ENCODE measurements at places on chromosomes 12 and 14. TPM values are rescaled to one million over a fixed set of nuclear protein-coding genes. Genes with fewer than 3 reads are reported as not detected.

DNA sequence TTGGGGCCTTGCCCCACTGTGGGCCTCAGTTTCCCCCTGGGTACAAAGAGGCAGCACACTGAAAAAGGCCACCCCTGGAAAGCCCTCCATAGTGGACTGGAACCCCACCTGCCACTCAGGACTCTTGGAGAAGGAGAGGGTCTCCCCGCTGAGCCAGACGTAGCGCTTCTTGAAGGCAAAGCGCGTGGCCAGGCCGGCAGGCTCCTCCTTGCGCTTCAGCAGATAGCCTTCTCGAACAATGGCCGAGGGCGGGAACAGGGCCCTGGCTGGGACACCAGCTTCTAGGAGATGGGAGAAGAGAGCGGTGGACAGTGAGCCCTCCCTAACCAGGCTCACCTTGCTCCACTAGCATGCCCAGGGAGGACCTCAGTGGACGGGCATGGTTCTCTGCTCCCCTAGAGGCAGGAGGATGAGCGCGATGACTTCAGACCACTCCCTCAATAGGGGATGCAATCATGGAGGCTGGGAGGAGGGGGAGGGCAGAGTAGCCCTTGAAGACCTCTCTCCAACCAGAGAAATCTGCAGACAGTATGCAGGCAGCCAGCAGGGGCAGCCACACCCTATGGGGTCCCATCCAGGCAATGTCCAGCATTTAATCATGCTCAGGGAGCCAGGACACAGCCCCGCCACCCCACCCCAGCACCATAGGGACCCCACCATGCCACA, 29.8 kb downstream of the RASAL1 start:
- no peak for DNase-seq

DNA sequence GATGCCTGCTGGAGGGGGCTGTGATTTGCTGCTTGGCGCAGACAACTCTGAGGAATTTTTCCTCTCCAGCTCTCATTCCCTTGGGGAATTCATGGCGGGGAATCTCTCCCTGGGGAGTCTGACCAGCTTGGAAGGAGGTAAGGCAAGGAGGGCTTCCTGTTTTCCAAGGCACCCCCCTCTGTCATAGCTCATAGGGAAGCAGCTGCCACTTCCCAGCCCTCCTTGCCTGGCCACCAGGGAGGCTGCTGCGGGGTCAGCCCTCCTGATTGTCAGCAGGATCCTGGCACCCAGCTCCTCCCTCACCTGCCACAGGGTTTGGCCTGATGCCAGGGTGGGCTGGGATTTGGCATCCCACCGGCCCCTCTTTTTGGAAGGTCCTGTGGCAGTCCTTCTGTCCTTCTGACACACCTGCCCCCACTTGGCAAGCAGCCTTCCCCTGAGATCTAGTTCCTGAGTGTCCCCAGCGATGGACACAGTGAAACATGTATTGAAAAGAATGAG, 74.9 kb downstream of the TSPAN9 start:
- DNase-seq = peak; percentile 30

DNA sequence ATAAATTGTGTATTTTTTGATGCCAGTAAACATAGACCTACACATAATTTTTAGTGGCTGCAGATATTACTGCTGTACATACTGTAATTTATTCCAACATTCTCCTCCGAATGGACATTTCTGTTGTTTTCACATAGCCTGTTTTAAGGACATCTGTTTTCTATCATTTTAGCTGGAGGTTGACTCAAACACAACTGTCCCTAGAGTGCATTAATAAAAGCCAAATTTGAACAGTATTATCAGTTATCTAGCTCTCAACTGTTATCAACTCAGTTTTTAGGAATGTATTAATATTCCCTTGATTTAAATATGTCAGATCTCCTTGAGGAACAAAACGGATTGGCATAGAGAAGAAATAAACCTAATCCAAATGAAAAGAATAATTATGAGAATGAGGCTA, 17.2 kb upstream of the PIWIL1 start:
- no peak for DNase-seq

DNA sequence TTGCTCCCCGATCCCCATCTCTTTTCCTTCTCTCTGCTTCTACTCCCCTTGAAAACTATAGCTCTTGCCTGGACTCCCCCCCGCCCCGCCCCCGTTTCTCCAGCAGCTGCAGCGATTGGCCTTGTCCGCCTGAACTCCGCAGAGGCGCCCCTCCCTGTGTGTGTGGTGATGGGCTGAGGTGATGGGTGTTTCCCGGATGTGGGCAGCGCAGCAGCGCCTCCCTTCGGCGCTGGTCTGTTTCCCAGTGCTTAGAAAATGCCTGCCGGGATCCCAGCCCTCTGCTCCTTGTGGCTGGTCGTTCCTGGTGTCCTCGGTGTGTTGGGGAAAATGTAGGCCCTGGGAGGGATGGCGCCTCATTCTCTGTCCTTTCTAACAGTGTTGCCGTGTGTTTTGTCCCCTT, 43.3 kb downstream of the GALNT8 start:
- peak; percentile 49 for DNase-seq

- DNase-seq = no peak
Observed at GRCh38 chr12:5059358-5059757, 15.7 kb downstream of the KCNA5 start.

GRCh38 chr12:16668198-16668597, 62.2 kb upstream of the LMO3 start:
- DNase-seq = no peak

Gene MSI1
- 5.5 TPM for total RNA-seq

DNA sequence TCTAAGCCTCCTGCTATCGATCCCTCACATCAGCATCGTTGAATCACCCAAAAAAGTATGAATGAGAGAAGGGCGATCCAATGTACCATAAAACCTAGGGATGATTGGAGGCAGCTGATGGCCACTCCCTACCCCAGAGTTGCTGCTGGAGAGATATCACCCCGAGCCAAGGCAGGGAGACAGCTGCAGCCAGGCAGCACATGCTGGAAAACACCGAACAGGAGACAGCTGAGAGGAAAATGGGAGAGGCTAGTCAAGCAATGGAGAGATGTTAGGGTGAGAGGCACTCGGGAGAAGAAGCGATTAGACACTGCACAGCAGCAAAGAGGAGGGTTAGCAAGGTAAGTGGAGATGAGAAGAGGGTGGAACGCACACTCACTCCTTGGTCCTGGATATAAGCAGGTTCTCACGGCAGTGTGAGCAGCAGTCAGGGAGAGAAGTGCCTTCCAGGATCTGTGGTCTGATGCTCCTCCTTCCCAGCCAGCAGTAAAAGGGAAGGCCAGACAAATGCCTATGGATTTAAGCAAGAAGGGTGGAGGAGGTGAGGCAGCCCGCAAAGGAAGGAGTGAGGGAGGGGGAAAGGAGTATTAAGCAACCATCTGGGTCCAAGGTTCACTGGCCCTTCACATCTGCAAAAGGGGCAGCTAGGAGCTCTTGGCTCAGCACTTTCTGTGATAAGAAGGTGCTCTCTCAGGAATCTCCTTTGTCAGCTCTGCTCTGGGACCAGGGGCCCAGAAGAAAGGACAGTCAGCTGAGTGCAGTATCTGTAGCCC, at the start of gene SLC7A7:
Gene SLC7A7, minus strand, starts transcription at position 495 of the 773 bp plus-strand sequence. CDS start 2,037 bp downstream, outside the sequence.
- peak; percentile 69 for DNase-seq

- no peak for DNase-seq
Observed at GRCh38 chr12:45582536-45582935, 147.0 kb upstream of the ARID2 start.

GRCh38 chr12:84924981-84925380, 12.4 kb upstream of the SLC6A15 start:
- DNase-seq = no peak

DNA sequence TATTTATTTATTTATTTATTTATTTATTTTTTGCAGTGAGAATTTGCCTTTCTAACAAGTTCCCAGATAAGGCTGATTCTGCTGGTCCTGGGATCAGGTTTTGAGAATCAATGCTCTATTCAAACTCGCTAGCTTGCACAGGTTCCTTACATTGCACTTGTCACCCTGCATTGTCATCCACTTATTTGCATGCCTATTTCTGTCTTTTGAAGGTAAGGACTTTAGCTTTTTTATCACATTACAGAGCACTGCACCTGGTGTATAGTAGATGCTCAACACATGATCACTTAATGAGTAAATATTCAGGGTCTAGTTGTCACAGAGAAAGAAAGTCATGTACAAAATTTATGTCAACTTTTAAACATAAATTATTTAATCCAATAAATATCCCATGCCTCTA, 219.7 kb upstream of the BTG1 start:
- DNase-seq = no peak

GRCh38 chr12:57966536-57966935, 25.2 kb downstream of the ATP23 start:
- no peak for DNase-seq

DNA sequence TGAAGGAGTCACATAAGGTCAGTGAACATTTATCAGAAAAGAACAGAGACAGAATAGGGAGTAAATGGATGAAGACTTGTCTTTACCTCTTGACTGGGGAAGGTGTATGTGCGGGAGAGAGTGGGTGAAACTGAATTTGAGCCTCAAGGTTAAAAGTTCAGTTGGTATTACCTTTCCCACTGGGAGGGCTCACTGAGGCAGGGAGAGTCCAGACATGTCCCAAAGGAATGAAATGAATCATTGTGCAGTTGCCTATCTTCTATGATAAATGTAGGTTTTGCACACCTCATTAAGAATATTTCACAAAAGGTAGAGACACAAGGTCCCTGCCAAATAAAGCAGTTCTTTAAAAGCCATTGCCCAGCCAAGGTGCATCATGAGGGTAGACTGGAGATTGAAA, 105.2 kb downstream of the KCNA5 start:
- DNase-seq = no peak

GRCh38 chr14:63890553-63890952, 37.7 kb downstream of the SYNE2 start:
- no peak for DNase-seq

DNA sequence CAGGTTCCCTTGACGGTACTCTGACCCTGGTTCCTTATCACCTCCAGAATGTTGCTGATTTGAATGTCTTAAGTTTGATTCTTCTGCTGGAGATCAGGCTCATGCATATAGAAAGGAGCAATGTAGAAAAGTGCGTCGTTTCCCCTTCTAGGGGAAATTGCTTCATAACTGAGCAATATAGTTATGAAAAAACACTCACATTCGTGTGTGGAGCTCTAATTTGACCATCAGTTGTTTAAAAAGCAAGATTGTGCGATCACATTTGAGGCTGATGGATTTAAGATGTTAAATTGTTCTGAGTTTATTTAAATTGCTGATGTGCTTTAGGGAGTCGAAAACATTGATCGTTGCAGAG, 19.2 kb downstream of the PELI2 start:
- no peak for DNase-seq

Gene HRK
- total RNA-seq = not detected

- DNase-seq = no peak
Observed at GRCh38 chr12:80170915-80171314, 71.6 kb downstream of the OTOGL start.

- no peak for DNase-seq
Observed at GRCh38 chr12:126389220-126389841, 1324.1 kb downstream of the AACS start.

- DNase-seq = no peak
Observed at GRCh38 chr14:61503167-61503801, 181.9 kb downstream of the PRKCH start.

GRCh38 chr12:94994312-94994711, 9.2 kb downstream of the NDUFA12 start:
- no peak for DNase-seq

GRCh38 chr12:28427046-28427445, 236.8 kb downstream of the CCDC91 start:
- no peak for DNase-seq

- no peak for DNase-seq
Observed at GRCh38 chr12:48580831-48581230, 11.0 kb upstream of the LALBA start.

- DNase-seq = no peak
Observed at GRCh38 chr14:51419685-51420084, 179.6 kb downstream of the TMX1 start.

Gene CLEC4E
- total RNA-seq = 2.9 TPM

- DNase-seq = no peak
Observed at GRCh38 chr14:20498622-20499021, 6.7 kb upstream of the RNASE10 start.

Gene BEGAIN
- 31.8 TPM for total RNA-seq

DNA sequence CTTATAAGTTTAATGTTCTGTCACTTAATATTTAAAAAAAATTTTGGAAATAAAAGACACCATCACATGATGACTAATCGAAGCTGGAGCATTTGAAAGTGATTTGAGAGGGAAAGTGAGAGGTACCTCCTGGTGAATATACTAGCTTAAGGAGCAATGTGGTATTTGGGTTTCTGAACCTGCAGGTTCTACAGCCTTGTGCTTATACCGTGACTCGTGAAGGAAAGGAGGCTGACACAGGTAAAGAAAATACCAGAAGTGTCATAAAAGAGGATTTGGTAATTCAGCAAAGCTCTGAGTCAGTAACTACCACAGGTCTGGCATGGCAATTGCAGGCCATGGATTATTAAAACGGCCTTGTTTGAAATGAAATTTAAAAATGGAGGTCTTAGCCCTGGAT, 151.0 kb downstream of the SLC38A4 start:
- DNase-seq = no peak

GRCh38 chr14:58637391-58638230, at the start of gene DACT1:
DACT1 (plus strand) TSS chr14:58637962; CDS start chr14:58638203, 241 bp downstream.
- DNase-seq = peak; percentile 36

DNA sequence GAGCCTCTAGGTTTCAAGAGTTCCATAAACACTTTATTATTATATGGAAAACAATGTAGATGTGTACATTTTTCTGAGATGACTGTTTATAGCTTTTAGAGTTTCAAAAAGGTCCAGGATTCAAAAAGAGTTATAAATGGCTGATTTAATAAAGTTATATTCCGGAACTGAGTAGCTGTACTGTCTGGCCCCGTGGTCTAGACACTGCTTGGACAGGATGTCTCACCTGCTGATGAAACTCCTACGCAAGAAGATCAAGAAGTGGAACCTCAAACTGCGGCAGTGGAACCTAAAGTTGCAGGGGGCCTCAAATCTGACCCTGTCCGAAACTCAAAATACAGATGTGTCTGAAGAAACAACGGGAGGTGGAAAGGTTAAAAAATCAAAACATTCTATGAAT, 69.7 kb downstream of the DCAF5 start:
- no peak for DNase-seq

- DNase-seq = no peak
Observed at GRCh38 chr12:105524961-105525360, 194.5 kb downstream of the C12orf75 start.

- no peak for DNase-seq
Observed at GRCh38 chr14:72049462-72049861, 117.2 kb downstream of the RGS6 start.

- DNase-seq = no peak
Observed at GRCh38 chr12:99413751-99414150, 233.8 kb upstream of the GARIN6 start.

- no peak for DNase-seq
Observed at GRCh38 chr12:92155733-92156132, 10.1 kb upstream of the BTG1 start.

DNA sequence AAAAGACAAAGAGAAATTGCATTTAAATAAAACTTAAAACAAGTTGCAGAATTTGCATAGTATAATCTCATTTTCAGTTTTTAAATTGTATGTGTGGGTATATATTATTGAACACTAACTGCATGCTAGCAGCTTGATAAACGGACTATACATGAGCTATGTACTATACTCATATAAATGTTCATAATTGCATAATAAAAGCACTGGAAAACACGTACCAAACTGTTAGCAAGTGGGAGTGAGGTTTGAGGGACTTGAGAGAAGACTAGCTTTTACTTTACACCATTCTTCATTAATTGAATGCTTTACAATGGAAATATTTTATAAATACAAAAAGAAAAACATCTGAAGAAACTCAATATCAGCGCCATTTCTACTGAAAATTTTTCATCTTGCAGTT, 32.2 kb upstream of the MDM1 start:
- no peak for DNase-seq

Gene PIWIL1
- not detected for total RNA-seq

- no peak for DNase-seq
Observed at GRCh38 chr12:127548123-127548553, 718.8 kb upstream of the TMEM132C start.

- DNase-seq = no peak
Observed at GRCh38 chr14:54471641-54472040, 17.1 kb downstream of the GMFB start.
